COLO829 (cell line): ENCODE measurements at places on chromosomes 2 and 18.

- no peak for DNase-seq
Measured at GRCh38 chr18:42752916-42753315, 362.6 kb downstream of the RIT2 start.

GRCh38 chr2:236706288-236706687 is 136.7 kb downstream of the ACKR3 start:
- no peak for DNase-seq

- no peak for DNase-seq
Measured at GRCh38 chr2:68193787-68194372, 36.2 kb downstream of the PNO1 start.

GRCh38 chr2:197889041-197889440 is 84.6 kb downstream of the PLCL1 start:
- peak; percentile 35 for DNase-seq

- no peak for DNase-seq
Measured at GRCh38 chr2:188450732-188451483, 159.2 kb downstream of the GULP1 start.

DNA sequence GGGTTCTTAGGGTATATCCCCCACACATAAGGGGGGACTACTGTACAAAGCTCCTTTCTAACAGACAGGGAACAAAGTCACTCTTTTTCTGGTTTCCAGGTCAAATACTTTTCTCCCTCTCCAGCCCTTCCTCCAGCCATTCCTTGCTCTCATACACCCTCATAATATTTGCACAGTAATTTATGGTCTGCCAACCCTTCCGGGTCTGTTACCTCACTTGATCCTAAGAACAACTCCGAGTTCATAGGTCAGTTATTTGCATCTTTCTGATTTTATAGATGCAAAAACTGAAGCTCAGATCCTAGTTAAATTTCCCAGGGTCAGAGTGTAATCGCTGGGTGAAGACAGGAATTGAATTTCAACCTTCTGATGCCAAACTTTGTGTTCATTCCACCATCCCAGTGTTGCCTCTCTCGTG is 14.8 kb upstream of the MATN3 start:
- no peak for DNase-seq

DNA sequence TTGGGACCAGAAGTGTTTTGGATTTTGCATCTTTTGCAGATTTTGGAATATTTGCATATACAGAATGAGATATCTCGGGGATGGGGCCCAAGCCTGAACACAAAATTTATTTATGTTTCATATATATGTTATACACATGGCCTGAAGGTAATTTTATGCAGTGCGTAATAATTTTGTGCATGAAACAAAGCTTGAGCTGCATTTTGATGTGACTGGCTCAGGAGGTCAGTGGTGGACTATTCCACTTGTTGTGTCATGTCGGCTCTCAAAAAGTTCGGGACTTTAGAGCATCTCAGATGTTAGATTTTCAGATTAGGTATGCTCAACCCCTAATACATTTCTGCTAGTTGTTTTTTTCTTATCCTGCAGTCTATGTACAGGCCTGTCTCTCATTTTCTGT is 145.4 kb downstream of the FAM210A start:
- DNase-seq, result no peak

GRCh38 chr2:74555610-74556103 is 1.1 kb downstream of the DOK1 start:
- no peak for DNase-seq

- no peak for DNase-seq
Measured at GRCh38 chr2:148926981-148927401, 52.0 kb downstream of the KIF5C start.

DNA sequence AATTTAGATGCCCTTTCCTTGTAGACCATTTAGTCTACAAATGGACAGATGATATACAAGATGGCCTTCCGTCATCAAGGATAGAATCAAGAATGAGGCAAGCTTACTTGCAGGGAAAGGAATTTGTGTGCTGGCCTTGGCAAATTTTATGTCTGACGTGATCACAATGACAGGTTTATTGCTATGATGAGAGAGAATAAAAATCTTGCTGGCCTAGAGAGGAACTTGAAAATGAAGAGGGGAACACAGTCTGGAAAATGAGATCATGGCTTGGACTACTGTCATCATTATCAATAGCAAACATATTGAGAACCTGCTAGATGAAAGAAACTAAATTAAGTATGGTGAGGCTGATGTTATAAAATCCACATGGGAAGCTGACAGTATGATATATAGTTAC is 66.0 kb downstream of the CSRNP3 start:
- no peak for DNase-seq

- no peak for DNase-seq
Measured at GRCh38 chr2:124353656-124354055, 328.6 kb downstream of the CNTNAP5 start.

DNA sequence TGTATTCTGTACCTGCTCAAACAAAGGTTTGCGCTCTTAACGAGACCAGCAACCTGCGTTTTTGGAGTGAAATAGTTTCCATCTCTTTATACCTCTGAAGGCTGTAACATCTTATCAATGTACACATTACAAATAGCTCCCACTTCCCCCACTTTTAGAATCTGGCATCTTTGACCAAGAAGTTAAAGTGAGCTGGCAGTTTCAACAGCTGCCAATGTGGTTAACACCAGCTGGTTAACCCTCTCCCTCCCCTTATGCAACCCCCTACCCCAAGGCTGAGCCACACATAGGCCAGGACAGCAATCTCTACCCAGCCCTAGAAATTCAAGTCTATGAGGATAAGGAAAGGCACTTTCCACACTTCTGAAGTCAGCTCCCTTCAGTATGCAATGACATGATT is 2.2 kb upstream of the SERTAD2 start:
- no peak for DNase-seq
